ENCODE measurements at places on chromosomes 6 and 20. TPM values are rescaled to one million over a fixed set of nuclear protein-coding genes. Genes with fewer than 3 reads are reported as not detected.

DNA sequence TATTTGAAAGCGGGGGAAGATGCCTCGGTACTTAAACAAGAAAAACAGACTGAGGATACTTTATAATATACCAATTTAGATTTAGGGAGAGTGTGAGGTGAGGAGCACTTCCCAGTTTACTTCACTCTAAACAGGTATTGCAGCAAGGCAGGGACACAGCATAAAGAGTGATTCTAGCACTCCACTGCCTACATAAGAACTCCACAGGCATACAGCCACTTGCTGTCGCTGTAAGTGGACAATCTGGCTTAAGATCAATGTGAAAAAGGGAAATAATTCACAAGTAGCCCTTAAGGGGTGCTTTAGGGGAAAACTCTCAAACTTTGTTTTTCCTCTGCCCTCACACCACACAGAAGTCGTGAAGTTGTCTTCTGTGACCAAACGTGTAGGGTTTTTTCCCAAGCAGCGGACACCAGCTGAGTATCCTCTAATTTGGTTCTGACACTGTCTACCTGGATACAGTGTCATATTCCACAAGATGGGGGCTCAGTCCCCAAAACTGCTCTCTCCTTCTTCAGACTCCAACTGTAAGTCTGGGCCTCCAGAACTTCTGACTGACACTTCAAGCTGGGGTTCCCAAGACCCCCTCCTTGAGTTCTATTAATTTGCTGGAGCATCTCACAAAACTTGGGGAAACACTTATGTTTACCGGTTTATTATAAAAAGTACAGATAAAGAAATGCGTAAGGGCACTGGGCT is 9.3 kb downstream of the ADNP start:
- DNase-seq: no peak

Gene CST7
- total RNA-seq: 30.7 TPM

Gene GINM1
- 29.1 TPM for total RNA-seq

DNA sequence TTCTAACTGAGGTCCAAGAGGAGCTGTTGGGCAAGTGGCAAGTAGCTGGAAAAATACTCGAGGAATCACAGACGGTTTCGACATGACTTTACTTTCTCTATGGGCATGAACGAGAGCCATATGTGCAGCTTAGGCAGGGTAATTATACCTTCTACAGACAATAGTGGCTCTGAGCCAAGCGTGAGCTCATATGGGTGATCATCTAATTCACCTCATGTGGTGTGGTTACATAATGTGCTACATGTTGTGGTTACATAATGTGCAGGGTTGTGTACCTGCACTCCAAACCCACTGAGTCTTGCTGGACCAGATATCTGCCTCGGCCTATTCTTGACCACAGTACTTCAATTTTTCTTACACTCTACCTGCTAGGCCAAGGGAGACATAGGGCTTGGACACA is 771.7 kb upstream of the EYS start:
- DNase-seq: no peak

DNA sequence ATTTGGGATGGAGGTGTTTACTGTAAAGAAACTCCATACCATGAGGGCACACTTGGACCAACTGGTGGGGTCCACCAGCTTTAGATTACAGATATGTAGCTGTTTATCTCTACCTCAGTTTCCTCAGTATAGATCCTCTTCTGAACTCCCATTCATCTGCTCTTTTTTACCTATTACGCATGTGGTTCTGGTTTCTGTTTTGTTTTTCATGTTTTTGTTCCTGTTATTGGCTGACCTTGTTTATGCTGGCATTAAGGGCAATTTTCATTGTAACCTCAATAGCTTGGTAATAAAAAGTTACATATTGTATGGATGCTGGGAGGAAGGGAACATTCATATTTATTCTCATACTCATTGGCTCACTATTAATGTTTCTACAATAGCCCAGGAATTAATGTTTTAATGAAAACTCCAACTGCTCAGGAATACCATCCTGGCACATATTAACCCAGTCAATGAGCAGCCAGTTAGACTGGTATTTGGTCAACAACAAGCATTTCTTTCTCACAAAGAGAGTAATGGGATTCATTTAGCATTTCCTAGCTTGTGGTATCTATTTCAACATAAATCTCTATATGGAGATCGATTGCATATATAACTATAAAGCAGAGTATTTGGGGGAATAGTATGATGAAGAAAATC is 83.8 kb upstream of the FAM184A start:
- DNase-seq: no peak

Gene KIAA1755
- total RNA-seq: not detected

DNA sequence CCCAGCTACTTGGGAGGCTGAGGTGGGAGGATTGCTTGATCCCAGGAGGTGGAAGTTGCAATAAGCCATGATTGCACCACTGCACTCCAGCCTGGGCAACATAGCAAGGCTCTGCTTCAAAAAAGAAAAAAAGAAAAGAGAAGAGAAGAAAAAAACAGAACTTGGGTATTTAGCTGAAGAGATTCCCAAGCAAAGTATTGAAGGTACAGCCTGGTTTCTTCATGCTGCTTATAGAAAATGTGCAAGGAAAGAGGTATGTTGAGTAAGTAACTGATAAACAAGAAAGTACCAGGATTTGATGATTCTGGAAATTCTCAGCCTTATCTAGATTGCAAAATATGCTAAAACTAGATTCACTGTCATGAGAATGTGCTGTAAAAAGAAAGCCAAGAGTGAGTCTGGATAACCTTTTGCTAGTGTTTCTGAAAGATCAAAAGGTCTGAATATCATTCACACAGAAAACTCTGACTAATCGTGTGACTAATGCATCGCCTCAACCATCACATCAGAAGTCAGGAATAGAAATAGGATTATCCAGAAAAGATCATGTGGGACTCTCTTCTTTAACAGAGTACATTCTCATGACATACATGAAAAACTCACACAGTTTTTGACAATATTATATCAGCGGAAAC is 32.4 kb upstream of the NOP56 start:
- no peak for DNase-seq

Gene EGFL8
- 9.9 TPM for total RNA-seq

- no peak for DNase-seq
Observed at GRCh38 chr6:140095532-140095931, 721.1 kb upstream of the CITED2 start.

Gene CRISP2
- total RNA-seq: not detected

DNA sequence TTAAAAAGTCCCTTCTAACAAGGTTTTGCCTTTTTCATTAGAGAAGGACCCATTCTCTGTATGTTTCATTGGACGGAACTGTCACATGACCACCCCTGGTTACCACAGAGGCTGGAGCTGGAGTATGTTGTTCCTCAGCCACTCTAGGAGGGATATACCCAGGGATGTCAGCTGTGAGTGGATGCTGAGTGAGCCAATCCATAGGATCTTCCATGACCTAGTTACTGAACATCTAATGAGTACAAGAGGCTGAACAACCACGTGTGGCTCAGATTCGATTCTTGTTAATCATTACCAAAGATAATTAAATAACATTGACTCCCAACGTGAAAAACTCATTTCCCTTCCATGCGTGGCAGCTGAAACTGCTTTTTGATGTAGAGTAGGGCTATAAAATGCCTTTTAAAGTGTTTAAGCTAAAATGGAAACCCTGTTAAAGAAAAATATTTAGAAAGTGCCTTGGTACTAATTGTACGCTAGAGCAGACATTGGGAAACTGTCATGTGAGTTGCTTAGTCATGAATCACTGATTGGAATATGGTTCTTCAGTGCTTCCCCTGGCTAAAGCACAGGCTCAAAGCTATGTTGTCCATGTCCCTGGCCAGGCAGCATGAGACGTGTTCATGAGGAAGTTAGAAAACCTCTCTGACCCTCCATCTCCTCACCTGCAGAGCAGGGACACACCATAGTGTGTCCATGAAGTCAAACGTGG is 256.1 kb downstream of the ZNF217 start:
- DNase-seq: no peak

DNA sequence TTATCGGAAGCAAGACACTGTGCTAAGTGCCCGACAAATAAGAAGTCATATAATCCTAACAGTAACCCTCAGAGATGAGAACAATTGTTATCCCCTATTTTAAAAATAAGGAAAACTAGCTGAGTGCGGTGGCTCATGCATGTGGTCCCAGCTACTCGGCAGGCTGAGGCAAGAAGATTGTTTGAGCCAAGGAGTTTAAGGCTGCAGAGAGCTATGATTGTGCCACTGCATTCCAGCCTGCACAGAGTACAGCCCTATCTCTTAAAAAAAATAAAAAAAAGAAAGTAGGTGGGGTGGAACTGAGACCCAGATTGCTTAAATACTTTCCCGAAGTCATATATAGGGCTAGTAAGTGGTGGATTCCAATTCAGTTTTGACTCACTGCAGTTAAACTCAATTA is 84.7 kb downstream of the UST start:
- DNase-seq: no peak

- no peak for DNase-seq
Observed at GRCh38 chr20:5822569-5822968, 72.4 kb downstream of the SHLD1 start.

DNA sequence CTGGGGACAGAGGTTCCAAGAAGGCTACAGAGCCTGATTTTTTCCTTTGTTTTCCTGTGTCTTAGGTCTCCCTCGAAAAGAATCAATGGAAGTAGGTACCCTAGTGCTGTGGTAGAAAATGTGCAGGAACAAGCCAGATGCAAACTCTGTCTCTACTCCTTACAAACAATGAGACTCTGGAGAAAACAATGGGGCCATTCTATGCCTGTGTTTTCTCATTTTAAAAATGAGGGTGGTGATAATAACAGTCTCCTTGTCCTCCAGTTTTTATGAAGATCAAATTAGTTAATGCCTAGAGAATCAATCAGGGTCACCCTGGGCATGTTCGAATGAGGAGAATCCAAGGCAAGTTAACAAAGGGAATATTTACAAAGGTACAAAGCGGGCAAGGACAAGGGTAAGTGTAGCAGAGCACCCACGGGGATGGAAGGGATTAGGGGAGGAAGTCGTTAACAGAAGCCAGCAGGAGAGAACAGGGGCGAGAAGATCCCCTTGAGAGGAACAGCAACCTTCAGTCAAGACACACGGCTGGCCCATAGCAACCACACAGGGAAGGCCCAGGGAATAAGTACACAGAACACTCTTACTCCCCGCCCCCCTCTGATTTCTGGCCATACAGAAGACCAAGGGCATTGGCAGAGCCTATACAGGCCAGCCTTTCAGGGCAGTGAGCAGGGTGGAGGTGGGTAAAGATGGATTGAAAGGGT is 342.8 kb downstream of the PTPRT start:
- DNase-seq: no peak

Gene HSPA1L
- total RNA-seq: 5.5 TPM

Gene RAD21L1
- total RNA-seq: not detected

DNA sequence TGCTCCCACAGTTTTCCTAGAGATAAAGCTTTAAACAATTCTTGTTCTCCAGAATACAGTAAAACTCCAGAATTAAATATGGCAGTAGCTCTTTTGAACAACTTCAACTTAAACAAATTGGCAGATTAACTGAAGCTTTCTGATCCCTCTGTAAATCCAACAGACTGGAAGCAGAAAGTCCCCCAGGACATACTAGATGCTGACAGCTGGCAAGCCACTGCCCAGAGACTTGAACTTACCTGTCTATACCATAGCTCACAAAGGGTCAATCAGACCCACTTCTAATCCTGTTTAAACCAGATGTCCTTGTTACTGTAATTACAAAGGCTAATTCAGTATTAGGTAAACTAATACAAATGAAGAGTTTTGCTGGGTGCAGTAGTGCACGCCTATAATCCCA is 12.3 kb downstream of the GPLD1 start:
- DNase-seq: no peak

DNA sequence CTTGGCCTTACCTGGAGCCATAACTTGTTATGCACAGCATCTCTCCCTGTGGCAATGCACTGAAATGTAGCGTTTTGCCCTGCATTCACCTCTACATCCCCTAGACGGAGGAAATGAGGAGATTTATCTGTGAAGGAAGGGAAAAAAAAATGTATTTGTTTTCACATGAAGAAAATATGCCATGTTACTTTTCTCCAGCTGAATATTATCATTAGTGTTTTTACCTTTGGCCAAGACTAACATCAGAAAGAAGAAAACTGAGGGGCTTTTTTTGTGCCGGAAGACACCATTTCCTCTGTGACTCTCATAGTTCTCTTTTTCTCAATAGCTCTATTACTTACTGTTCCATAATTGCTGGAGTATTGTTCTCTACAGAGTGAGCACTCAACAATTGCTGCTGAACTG is 280.4 kb downstream of the PTPRK start:
- no peak for DNase-seq

Gene CAPN11
- not detected for total RNA-seq

- no peak for DNase-seq
Observed at GRCh38 chr20:57417051-57417689, 26.0 kb downstream of the RBM38 start.

GRCh38 chr6:158071121-158072082 is 89.7 kb downstream of the SYNJ2 start:
- DNase-seq: no peak

GRCh38 chr6:34514112-34514511 is 42.0 kb downstream of the SPDEF start:
- no peak for DNase-seq

- DNase-seq: no peak
Observed at GRCh38 chr6:36127462-36128016, 2.8 kb upstream of the MAPK13 start.

Gene ADGB
- not detected for total RNA-seq

DNA sequence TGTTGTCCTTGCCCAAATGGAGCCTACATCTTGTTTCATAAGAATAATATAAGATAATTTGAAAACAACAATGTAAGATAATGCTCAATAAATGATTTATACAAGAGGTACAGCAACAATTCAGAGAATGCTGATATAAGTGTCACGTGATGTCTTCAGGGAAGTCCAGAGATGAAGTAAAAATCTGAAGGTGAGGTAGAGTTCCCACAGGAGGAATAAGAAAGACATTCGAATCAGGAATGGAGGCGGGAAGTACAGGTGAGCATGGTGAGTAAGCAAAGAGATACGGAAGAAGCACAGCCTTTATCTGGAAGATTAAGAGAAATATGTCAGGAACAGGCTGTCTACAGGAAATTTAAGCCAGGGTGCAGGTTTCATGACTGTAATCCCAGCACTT is 165.9 kb upstream of the MARCKS start:
- DNase-seq: no peak

DNA sequence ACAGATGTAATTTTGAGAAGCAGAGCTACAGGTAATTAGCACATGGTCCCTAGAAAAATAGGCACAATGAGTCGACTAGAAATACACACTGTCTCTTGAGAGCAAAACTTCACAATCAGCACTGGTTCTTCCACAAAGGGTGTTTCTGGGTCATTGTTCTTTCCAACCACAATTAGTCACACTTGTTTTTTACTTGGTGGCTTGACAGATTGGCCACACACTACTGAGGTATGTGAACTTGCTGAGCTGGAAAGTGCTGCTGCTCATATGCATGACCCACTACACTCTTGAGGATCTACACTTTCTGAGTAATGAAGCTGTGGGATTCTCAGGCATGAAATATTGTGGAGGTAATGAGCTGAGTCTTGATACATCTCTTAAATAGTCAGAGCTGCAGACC is 347.7 kb downstream of the BCKDHB start:
- no peak for DNase-seq

DNA sequence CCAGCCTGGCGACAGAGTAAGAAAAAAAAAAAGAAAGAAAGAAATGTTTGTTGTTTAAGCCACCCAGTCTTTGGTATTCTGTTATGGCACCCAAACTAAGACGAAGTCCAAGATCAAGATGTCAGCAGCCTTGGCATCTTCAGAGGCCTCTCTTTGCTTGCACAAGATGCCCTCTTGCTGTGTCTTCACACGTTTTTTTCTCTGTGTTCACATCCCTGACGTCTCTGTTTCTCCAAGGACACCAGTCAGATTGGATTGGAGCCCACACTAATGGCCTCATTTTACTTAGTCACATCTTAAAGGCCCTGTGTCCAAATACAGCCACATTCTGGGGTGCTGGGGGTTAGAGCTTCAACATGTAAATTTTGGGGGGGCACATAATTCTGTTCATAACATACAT is 380.9 kb downstream of the GJA1 start:
- no peak for DNase-seq

- DNase-seq: no peak
Observed at GRCh38 chr6:74603322-74604076, 602.4 kb downstream of the COL12A1 start.
